ENCODE measurements at places on chromosomes 5 and 9.

DNA sequence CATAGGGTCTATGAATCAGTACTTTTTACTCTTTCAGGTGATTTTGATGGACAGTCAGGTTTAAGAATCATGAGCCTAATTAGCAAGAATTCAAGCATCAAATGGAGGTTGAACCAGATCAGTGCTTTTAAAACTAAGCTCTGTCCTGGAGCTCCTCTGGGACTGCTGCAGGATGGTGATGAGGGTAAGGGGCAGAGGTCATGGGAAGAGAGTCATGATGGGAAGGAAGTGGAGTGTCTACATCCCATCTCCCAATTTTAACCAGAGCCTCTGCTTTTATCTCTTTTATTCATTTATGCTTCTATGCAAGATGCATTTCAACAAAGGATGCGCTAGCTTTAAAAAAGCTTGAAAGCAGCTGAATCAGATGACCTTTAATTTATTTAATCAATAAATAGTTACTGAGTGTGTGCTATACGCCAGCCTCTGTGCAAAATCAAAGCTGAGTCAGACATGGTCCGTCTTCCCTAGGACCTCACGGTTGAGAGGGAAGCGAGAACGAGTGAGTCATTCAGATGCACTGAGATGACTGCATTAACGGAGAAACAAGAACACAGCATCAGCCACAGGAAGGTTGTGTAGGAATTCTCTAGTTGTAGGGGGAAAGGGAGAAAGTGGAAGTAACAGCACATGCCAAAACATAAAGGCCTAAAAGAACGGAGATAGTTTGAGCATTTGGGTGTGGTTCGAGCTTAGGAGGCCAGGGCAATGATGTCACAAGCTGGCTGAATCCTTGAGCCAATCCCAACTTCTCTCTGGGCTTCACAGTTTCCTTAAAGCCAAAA, 441.6 kb upstream of the BRINP1 start:
- DNase-seq = no peak

DNA sequence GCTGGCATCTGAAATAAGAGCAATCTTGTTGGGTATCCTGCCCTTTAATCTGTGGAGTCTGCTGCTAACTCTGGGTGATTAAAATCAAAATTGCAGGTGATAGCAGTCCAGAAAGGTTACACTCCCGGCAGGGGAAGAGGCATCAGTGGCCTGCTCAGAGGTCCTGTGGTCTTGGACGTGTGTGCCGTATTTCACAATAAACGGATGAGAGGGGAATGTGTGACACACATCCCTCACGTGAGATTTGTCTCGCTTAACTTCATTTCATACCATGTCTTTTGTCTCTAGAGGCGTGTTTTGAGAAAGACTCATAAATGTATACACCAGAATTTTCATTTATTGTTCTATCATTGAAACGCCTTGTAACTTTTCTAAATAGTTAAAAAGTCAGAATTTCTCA, 36.6 kb downstream of the FAM240B start:
- DNase-seq = no peak

GRCh38 chr5:36436306-36436705, 134.6 kb upstream of the RANBP3L start:
- no peak for DNase-seq

- DNase-seq = no peak
These were observed 197.5 kb downstream of the PCSK5 start for GRCh38 chr9:76087976-76088375.

- DNase-seq = no peak
These were observed 220.1 kb downstream of the FAM114A2 start for GRCh38 chr5:153818626-153819025.

DNA sequence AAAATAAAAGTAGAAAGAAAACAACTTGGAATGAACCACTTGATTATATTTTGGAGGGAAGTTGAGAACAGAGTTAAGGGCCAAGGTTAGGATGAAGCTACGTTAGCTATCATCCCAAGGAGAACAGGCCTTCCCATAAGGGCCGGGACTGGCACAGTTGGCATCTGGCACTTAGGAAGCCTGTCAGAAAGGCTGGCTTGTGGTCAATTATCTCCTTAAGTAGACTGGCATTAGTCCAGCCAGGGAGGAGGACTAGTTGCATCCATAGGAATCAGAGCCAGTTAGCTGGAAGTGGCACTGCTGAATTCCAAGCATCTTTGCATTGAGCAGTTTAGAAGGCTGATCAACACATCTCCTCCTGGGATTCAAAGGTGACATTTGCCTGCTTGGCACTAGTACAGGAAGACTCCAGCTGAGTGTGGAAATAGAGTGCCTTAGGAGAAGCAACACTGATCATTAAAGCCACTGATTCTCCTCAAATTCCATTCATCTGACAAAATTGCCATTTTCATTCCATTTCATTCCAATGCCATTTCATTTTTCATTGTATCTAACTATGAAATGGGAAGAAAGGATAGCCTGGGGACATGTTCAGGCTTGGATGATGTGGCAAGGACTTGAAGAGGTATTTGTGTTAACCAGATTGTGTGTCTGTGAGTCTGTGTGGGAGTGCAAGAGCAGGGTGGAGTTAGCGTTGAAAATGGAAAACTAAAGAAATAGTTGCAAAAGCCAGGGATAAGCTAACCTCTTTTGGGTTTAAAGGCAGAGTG, 5.5 kb downstream of the FOXB2 start:
- DNase-seq = no peak

DNA sequence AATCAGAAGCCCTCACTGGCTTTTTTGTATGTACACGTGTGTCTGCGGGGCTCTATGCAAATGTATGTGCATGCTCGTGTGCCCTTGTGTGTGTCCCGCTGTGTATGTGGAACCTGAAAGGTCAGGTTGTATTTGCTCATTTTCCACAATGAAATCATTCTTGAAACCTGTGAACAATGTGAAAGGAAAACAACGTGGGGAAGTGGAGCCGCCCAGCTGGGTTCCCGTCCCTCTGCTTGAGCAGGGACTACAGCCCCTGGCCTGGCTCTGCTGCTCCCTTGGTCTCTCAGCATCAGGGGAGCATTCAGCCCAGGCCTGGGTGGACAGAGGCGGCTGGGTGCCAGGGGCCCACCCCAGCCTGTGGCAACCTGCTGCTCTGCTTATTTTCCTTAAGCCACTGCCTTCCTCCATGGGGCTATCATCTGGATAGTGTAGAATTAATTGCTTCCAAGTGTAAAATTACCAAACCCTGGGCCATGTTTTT, 3.0 kb downstream of the ECSCR start:
- DNase-seq = no peak

- DNase-seq = no peak
These were observed 2.9 kb upstream of the NXNL2 start for GRCh38 chr9:88531920-88532698.

GRCh38 chr9:38277601-38278200, 114.8 kb upstream of the ALDH1B1 start:
- DNase-seq = no peak

DNA sequence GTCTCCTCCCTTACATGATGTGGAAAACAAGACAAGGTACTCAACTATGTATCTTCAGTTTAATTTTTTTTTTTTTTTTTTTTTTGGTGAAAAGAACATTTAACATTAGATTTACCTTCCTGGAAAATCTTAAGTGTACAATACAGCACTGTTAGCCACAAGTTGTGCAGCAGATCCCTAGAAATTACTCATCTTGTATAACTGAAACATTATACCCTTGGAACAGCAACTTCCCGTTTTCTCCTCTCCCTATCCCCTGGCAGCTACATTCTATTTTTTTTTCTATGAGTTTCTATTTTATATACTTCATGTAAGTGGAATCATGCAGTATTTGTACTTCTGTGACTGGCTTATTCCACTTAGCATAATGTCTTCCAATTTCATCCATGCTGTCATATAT, 421.9 kb upstream of the FTMT start:
- no peak for DNase-seq

DNA sequence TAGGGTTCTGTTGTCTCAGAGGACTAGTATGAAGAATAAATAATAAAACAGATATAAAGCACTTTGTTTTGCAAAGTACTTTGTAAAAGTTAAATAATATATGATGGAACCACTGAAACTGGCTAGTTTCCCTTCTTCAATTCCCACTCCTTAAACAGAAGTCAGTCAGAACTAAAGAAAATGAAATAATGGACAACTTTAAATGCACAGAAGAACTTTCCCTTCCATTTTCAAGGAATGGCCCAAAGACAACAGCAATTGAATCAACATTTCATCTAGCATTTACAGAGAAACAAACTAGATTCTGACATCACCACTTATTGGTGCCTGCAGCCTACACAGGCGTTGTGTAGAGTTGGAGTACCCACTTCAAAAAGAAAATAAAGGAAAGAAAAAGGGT, 16.2 kb downstream of the DIAPH1 start:
- DNase-seq = no peak

DNA sequence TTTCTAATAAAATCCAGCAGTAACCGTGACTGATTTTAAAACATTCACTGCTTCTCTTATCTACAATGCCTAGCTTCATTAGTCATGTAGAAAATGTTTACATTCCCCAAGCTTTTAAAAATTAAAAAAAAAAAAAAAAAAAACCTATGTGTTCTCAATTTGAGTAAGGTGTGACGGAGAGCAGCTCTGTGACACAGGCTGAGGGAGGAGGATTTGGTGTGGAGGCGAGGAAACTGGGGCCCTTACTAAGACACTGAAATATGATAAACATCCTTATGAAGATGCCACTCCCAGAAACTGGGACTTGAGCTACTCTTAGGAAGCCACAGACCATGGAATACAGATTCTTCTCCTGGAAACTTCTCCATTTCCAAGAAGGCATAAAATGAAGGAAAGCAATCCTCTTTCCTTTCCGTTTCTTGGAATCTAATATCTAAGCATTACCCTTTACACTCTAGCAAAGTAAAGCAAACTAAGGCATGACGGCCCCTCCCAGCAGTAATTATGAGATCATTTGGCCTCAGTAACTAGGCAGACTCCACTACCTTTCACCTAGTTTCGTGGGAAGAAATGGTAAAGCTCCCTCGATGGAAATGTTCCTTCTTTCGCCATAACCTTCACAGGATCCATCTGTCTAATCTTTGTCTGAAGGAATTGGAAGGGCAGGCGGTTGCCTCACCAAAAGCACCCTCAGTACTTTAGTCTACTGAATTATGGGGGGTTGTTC, 23.5 kb downstream of the GRAMD2B start:
- peak; percentile 44 for DNase-seq

GRCh38 chr9:135992486-135993408, 31.6 kb upstream of the UBAC1 start:
- no peak for DNase-seq

- DNase-seq = no peak
These were observed 168.8 kb upstream of the IRX2 start for GRCh38 chr5:2920312-2920711.

- DNase-seq = no peak
These were observed 306.8 kb downstream of the SPOCK1 start for GRCh38 chr5:137192293-137192743.

DNA sequence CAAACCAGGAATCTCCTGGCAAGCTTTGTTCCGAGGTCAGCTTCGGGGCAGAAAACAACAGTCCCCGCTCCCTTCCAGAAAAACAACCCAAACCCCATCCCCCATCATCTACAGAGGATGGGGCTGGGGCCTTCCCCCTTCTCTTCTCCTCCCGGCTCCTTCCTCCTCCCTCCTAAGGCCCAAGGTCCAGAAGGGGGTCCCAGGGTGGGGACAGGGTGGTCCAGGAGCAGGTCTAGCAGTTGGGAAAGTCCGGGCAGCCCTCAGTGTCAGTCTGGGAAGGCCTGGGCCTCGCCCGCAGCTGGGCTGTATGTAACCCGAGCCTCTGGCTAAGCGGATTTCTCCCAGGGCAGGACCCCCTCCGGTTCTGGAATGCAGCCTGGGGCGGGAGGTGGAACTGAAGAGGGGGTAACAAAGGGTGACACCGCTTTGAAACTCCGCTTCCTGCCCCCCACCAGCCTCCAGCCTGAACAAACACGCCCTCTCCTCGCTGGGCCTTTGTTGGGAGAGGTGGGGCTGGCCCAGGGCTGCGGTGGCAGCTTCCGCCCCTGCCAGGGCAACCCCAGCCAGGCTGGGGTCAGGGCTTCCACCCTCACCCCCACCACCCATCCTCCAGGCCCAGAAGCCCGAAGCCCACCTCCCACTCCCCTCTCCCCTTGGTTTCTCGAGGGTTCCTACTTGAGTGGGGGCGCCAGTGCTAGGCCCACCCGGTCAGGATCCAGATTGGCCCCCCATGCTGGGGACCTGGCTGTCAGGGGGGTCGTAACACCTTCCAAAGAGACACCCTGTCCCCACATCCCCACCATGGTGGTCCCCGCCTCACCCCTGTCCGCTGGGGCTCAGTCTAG, 63.5 kb downstream of the C9orf50 start:
- no peak for DNase-seq

- no peak for DNase-seq
These were observed 16.3 kb downstream of the TNFSF8 start for GRCh38 chr9:114914139-114914538.

- DNase-seq = no peak
These were observed 31.1 kb upstream of the DUSP1 start for GRCh38 chr5:172802112-172802511.

GRCh38 chr9:116516456-116516855, 170.6 kb upstream of the TRIM32 start:
- DNase-seq = no peak

DNA sequence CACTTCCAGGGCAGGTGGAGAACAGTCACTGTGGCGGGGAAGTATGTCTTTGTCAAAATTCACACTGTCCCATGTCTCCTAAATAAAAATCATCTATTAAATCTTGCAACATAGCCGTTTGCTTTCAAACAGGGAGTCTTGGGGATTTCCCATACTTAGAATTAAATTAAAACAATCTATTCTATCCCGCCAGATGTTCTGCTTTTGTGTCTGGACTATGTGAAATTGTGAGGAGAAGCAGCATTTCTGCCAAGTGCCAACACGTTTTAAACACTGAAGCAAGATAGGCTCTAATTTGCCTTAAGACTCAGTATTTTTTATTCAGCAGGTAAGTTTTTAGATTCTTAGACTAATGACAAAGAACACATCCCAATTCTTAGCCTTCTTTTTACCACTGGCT, 73.7 kb downstream of the SPATA31C2 start:
- no peak for DNase-seq

GRCh38 chr9:116380496-116380995, 227.0 kb downstream of the PAPPA start:
- DNase-seq = no peak

GRCh38 chr9:83544002-83544698, 5.9 kb upstream of the FRMD3 start:
- no peak for DNase-seq

- DNase-seq = no peak
These were observed 9.0 kb downstream of the CD274 start for GRCh38 chr9:5459289-5459829.

GRCh38 chr9:36762958-36763357, 190.3 kb downstream of the MELK start:
- DNase-seq = no peak

- DNase-seq = no peak
These were observed 122.3 kb downstream of the NR3C1 start for GRCh38 chr5:143281226-143281625.

- no peak for DNase-seq
These were observed 111.7 kb upstream of the MSX2 start for GRCh38 chr5:174612686-174613085.

- no peak for DNase-seq
These were observed 46.6 kb downstream of the MAP3K1 start for GRCh38 chr5:56861893-56862485.

DNA sequence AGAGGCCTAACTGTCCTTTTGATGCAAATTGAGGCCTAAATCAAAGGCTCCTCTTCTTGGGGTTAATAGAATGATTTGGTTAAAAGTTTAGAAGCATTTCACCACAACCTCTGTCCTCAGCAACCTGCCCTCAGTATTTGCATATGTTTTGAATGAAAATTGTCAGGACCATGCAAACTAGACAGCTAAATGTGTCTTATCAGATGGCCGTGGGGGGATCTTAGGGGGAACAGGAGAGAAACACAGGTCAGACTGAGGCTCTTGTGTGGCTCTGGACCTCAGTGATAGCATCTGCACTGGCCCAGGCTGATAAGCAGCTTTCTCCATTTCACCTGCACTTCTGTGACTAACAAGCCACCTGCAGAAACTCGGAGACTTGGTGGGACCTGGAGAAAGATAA, 49.0 kb downstream of the FOXI1 start:
- DNase-seq = no peak
